ENCODE measurements at places on chromosomes 3 and 15.
A peak's percentile ranks its signal among the peaks of the same experiment; 100 is the strongest.

- DNase-seq: peak; percentile 62
Measured at GRCh38 chr3:99957151-99957796, 139.6 kb downstream of the CMSS1 start.

GRCh38 chr3:172208586-172209332 is 169.4 kb downstream of the FNDC3B start:
- DNase-seq: no peak

DNA sequence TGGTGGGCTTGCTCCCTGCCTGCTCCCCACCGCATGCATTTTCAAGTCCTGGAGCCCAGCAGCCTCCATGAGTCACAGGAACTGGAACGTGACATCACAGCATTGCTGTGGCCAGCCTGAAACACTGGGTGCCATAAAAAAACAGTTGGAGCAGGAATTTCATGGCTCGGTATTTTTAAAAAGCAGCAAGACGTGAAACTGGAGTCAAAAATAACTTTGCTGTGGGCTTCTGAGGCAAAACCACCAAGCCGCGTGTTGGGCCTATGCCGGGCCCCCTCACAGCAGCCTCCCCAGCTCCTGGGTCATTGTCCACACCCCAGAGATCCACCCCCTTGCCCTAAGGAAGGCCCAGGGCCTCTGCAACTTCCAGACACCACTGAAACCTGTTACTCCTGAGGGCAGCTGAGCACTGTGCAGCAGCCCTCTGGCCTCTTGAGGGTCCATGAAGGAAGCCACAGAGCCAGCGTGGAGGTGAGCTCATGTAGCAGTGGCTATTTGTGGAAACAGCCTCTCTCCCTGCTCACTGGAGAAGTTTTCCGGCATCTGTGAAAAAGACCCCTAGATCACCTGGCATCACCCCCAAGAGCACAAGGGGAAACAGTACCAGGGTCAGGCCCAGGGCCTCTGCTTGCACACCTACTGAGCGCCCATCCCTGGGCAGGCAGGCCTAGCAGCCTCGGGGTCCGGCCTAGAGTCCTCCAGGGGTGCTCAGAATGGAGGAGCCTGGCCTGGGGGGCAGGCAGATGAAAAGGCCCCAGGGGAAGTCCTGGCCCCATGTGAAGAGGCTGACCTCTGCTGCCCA is 34.0 kb upstream of the DUSP7 start:
- peak; percentile 38 for DNase-seq

DNA sequence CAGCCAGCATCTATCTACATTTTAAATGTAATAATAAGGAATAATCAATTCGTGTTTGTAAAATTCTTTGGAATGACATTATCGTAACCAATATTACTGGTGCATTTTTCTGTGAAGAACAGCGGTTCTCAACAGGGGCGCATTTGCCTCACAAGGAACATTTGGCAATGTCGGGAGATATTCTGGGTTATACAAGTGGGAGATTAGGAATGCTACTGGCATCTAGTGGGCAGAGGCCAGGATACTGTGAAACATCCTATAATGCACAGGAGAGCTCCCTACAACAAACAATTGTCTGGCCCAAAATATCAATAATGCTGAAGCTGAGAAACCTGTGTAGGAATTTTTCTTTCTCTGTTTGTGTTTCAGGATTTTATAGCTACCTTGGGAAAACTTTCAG is 25.0 kb downstream of the ACP3 start:
- no peak for DNase-seq

GRCh38 chr3:147422196-147422595 is 13.0 kb downstream of the ZIC1 start:
- DNase-seq: peak; percentile 75

- DNase-seq: no peak
Measured at GRCh38 chr3:10781981-10782380, 34.0 kb upstream of the SLC6A11 start.

DNA sequence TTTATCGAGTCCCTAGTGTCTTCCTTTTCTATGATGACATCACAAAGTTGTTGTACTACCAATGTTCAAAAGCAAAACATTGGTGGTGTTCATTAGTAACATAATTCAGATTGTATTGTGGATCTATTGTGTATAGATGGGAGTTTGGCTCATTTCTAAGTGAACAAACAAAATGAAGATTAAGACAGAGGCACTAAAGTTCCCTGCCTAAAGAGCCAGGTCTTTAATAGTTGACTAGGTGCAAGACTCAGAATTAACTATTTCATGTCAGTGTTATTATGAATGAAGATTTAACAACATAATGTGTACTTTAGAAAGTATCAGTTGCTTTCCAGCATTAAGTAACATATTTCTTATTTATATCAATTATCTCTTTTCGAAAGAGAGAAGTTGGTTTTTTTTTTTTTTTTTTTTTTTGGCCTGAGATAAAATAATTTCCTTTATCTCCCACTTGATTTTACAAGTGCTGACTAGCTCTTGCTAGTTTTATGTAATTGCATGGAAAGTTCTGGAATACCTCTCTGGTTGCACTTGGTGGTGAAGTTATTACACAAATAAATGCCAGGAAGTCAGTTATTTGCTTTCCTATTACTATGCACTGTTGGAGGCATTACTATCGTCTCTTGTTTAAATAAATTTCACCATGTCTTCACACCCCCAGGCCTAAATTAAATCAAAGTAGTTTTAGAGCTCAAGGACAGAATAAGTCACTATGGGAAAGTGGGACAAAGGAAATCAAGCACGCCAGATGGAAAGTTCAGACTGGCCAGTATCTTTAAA is 48.7 kb downstream of the NAALADL2 start:
- no peak for DNase-seq

GRCh38 chr3:66762916-66763693 is 235.0 kb upstream of the KBTBD8 start:
- DNase-seq: peak; percentile 22

- no peak for DNase-seq
Measured at GRCh38 chr15:51629612-51630011, 7.0 kb upstream of the DMXL2 start.

GRCh38 chr3:159540882-159541495 is 447.6 kb upstream of the IL12A start:
- no peak for DNase-seq

GRCh38 chr3:12138044-12138443 is 20.7 kb downstream of the TIMP4 start:
- DNase-seq: peak; percentile 12

- DNase-seq: no peak
Measured at GRCh38 chr15:68470049-68470742, 38.2 kb upstream of the ITGA11 start.

DNA sequence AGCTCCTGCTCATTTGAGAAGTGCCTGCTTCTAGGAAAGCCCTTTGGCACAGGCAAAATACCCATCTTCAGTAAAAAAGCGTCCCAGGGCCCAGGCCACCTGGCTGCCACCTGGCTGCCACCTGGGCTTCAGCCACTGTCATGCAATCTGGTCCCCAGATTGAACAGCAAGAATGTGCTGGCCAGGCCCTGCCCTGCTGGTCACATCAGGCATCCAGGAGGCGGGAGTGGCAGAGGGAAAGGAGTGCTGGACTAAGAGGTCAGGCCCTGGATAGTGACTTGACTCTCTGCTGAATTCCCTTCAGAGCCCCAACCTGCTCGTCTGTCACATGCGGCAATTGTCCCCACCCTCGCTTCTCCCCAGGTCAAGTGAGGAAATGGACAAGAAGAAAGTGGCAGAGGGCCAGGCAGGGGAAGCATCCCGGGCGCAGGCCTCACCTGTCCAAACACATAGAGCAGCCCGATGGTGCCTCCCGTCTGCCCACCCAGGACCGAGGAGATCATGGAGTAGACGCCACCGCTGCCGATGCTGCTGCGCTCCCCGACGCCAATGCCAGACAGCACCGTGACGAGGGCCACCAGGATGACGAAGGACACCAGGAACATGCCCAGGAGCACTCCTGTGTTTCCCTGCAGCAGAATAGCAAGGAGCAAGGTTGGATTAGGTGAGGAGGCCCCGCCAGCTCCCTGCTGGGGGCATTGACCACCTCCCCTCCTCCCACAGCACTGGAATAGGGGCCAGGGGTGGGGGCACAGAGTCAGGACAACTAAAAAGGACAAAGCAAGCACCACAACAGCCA is 25.5 kb downstream of the SLC12A8 start:
- DNase-seq: no peak

DNA sequence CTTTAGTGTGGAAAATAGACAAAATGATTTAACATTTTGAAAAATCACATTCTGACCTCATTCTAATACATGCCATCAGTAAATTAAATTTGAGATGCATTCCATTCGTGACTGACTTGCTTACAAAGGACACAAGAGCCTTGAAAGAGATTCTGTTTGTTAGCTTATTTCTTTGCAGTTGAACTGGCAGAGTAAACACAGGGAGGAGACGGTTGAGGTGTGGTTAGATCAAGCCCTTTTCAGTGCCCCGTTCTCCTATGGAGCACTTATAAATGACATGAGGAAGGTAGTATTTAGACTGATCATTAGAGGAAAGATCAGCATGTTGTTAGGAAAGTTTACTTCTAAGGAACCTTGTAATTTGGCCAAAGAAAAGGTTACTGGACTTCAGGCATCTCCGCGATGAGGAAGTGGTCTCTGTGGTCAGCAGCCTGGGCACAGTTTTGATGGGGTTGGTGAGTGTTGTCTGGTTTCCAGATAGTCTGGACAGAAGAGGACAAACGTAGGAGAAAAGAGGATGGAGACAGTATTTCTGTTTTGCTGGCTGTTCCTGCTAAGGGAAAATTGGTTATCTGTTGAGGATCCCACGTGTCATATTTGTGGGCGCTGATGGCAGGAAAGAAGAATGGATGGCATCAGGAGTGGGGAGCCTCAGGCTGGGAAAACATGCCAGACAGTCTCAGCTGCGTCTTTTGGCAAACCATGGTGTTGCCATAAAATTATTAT is 328.9 kb upstream of the TBL1XR1 start:
- no peak for DNase-seq

DNA sequence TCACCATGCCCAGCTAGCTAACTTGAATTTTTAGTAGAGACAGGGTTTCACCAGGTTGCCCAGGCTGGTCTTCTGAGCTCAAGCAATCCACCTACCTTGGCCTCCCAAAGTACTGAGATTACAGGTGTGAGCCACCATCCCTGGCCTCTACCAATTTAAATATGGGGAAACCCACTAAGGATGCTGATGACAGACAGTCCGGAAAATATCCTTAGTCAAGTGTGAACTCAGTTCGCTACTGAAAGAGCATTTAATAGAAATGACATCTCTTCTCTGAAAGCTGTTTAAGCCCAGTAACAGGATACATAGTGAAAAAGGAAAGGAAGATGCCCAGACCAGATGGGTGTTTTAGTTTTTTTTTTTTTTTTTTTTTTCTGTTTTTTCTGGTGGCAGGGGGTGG is 7.7 kb upstream of the GRAMD2A start:
- no peak for DNase-seq

DNA sequence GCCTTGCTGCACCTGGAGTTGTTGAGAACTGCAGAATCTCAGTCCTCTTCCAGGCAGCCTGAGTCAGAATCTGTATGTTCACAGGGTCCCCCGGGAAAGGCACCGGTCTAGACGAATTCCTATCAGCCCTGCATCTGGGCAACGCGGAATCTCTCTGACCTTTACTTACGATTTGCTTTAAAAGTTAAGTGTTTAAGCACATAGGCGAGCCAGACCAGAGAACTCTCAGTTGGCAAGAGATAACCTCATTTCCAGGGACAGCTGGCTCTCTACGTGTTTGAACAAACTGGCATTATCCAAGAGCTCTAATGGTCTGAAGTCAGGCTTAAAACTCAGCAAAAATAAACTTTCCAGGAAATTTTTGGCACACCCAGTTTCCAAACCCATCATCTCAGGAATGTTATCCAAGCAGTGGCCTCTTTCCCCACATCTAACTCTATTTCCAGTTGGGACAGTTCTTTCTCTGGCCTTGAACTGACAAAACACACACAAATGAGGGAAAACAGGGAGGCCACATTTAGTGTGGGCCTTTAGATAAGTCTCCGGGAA is 53.4 kb downstream of the HES1 start:
- peak; percentile 47 for DNase-seq

GRCh38 chr3:28994161-28994905 is 286.5 kb upstream of the RBMS3 start:
- no peak for DNase-seq

DNA sequence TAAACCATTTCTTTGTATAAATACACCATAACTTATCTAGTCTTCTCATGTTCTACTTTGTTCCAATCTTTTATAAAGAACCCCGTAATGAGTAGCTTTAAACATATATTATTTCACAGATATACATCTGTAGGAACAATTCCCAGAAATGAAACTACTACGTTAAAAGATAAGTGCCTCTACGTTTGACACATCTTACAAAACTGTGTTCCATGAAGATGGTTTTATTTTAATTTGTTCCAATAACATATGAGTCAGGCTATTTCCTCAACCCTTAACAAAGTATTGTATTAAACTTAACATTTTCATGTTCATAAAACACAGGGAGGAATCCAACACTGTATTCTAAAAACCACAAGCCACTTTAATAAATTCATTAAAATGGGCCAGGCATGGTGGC is 52.9 kb downstream of the TRPM7 start:
- DNase-seq: no peak

DNA sequence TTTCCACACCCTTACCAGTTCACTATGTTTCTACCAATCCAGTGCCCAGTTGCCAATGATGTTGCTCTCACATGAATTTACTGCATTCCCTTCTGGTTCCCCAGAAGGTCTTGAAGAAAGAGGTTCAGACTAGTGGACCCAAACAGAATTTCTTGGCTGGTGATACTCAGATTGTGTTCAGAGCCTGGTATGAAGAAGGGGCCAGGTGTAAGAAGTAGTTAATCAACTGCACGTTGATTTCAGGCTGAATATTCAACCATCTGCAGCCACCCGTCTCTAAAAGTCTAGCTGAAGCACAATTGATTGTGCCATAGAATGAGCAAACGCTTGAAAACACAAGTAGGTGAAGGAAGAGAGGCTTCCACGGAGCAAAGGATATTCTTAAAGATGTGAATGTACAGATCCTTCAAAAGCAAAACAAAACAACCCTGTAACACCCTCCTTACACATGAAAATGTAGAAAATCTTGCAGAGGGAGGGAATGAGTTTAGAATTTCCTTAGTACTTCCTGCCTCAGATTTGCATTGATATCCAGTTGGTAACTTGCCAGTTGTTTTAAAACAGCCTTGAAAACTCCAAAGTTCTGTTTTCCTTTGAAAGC is 4.7 kb downstream of the RBMS3 start:
- peak; percentile 58 for DNase-seq

DNA sequence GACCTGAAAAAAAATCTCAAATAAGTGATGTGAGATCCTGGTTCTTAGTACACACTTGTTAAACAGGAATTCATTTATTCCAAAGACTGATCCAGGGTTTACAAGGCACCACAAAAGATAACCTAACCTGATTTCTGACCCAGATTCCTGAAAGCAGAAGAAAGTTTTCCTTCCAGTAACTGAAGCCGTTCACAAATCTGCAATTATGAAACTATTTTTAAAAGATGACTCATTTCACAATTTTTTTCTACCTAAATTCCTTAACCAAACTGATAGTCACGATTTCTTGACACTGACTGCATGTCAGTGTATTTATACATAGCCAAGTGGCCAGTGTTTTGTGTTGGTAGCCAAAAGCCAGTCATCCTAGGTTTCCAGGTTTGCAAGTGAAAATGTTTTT is 17.1 kb downstream of the SLC9A9 start:
- no peak for DNase-seq

- DNase-seq: peak; percentile 88
Measured at GRCh38 chr3:14925729-14926591, 21.4 kb upstream of the NR2C2 start.

Measured in eye (tissue), 1 donor.